ENCODE measurements at places on chromosomes 3 and 15.

DNA sequence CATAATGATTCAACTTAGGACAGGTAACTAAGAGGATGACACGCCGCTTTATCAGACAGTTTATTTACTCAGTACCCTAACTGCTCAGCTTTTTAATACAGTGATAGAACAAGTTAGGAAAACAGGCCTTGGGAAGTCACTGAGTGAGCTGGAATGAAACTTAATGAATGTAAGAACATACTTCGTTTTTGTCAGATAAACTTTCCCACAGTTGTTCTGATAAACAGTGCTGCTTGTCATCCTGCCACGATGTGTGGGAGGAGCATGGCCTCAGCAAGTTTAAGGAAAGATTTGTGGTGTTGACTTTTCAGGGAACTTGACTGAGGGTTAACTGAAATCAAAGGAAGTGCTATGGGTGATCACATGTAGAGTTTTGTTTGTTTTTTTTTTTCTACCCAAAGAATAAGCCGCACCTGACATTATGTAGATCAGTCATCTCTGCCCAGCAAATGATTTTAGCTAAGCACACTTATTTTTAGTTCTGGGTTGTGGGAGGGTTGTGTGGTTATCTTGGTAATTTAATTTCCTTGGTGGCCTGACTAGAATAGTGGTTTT lies 5.6 kb upstream of the P2RY14 start:
- DNase-seq, result no peak

- peak; percentile 50 for DNase-seq
Observed at GRCh38 chr15:65101411-65101890, 13.5 kb downstream of the UBAP1L start.

DNA sequence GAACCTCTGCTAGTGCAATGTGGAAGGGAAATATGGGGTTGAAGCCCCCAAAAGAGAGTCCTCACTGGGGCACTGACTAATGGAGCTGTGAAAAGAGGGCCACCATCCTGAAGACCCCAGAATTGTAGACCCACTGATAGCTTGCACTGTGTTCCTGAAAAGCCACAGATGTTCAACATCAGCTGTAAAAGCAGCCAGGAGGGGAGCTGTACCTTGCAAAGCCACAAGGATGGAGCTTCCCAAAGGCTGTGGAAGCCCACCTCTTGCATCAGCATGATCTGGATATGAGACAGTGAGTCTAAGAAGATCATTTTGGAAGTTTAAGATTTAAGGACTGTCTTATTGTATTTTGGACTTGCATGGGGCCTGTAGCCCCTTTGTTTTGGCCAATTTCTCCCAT lies 125.8 kb upstream of the TGFBR2 start:
- DNase-seq, result no peak

DNA sequence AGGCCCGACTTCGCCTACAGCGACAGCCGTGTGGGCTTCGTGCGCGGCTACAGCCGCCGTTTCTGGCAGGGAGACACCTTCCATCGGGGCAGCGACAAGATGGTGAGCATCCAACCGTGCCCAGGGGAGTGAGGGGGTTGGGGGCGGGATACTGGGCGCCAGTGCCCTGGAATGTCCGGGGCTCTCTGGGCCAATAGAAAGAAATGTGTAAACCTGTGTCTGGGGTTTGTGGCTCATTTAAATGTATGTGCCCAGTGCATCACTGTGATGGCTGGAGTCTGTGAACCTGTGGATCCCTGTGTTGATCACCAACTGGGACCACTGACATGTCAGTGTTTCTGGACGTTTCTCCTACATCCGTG lies 423 bp downstream of the CHAC1 start:
- no peak for DNase-seq

- DNase-seq, result no peak
Observed at GRCh38 chr3:177836671-177837070, 639.4 kb upstream of the TBL1XR1 start.

GRCh38 chr3:55330756-55331155 lies 156.3 kb downstream of the WNT5A start:
- no peak for DNase-seq

DNA sequence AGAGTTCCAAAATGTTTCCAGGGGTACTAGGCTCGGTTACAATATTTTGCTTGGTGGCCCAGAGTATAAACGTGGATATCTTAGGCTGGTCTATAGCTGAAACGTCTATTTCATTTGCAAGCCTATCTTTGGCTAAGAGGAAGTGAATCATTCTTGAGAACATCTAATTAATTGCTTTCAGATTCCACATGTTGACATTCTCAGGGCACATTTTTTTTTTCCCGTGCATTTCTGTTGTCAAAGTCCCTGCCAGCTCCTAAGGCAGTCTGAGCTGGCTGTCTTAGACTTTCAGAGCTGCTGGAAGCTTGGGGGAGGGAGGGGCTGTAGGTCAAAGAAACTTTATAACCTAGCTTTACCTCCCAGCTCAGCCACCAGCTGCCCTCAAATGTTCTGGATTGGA lies 23.2 kb upstream of the LAMP3 start:
- no peak for DNase-seq

GRCh38 chr15:72375846-72376581 lies at the start of gene HEXA:
Gene HEXA (minus strand): TSS chr15:72376014. CDS start chr15:72375972, 42 bp downstream.
- peak; percentile 98 for DNase-seq

DNA sequence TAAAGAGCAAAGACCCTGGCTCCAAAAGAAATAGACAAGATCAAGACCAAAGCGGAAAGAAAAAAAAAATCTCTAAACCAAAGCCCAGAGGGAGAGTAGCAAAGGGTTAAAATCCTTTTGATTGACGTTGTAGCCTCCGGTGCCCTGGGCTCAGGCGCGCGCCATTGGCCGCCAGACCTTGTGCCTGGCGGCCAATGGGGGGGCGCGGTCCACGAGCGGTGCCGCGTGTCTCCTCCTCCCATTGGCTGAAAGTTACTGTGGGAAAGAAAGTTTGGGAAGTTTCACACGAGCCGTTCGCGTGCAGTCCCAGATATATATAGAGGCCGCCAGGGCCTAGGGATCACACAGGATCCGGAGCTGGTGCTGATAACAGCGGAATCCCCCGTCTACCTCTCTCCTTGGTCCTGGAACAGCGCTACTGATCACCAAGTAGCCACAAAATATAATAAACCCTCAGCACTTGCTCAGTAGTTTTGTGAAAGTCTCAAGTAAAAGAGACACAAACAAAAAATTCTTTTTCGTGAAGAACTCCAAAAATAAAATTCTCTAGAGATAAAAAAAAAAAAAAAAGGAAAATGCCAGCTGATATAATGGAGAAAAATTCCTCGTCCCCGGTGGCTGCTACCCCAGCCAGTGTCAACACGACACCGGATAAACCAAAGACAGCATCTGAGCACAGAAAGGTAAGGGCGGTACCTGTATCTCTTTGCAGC lies at the start of gene HES1:
Gene HES1, plus strand, starts transcription at position 343 of the 713 bp plus-strand sequence. Its CDS starts 233 bp downstream, at position 576.
- peak; percentile 36 for DNase-seq

DNA sequence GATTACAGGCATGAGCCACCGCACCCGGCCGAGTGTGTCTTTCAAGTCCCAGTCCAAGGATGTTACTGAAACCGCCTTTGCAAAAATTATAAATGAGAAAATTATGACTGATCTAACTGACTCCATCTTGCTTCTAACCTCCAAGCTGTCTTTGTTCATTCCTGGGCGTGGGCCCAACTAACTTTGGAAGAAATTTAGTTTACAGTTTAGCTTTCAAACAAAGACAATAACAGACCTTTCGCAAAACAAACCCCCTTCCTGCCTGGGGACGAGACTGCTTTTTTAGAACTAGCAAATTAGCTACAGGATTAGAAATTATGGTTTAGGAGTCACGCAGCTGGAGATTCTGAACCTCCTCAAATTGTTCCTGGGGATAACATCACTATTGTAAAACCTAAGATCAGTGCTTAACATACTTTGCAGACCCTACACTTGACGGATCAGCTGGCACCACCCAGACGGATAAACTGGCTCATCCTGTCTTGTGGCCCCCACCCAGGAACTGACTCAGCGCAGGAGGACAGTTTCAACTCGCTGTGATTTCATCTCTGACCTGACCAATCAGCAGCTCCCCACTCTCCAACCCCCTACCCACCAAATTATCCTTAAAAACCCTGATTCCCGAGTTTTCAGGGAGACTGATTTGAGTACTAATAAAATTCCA lies 23.8 kb downstream of the NANOGP8 start:
- DNase-seq, result no peak

DNA sequence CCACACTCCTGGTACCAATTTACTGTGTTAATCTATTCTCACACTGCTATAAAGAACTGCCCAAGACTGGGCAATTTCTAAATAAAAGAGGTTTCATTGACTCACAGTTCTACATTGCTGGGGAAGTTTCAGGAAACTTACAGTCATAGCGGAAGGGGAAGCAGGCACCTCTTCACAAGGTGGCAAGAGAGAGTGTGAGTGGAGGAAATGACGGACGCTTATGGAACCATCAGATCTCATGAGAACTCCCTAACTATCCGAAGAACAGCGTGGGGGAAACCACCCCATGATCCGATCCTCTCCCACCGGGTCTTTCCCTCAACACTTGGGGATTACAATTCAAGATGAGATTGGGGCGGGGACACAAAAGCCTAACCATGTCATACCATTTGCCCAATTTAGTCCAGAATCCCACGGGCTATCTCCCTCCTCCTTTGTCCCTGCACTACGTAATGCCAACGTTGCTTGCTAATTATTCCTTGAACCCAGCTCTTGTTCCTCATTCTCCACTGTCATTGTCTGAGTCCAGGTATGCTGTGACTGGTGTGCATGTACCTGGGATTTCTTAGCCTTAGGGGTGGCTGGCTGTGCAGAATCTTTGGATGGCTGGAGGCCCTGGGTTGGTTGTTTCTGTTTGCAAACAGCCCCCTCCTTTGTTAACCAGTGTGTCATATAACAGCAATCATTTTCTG lies 3.4 kb downstream of the PIGZ start:
- DNase-seq, result no peak

DNA sequence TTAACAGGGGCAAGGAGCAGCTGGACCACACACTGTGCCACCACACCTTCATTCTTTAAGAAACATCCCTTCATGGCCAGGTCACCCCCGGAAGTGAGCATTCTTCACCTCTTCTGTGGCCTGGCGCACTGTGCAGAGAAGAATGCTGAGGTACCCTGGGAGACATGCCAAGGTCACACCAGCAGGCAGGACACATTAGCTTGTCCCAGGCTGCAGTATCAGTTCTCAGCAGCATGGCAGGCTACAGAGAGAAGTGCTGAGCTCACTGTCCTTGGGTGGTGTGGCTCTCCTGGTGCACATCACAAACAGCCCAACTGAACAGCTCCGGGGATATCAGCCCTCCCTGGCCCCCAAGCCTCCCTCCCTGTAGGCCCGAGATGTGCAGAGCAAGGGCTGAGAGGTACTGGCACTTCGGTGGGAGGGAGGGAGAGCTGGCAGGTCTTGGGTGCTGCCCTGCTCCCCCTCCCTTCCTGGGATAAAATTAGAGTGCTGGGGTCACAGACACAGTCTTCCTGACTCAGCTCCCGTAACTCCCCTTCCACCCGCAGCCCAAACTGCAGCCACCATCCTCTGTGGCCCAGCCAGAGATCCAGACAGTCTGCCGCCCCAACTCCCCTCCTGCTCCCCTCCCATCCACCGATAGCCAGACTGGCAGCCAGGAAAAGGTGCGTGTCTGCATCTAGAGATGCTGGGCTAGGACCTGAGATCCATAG lies 13.4 kb downstream of the SEMA7A start:
- DNase-seq, result no peak

- no peak for DNase-seq
Observed at GRCh38 chr15:90679959-90680358, 37.2 kb upstream of the BLM start.

DNA sequence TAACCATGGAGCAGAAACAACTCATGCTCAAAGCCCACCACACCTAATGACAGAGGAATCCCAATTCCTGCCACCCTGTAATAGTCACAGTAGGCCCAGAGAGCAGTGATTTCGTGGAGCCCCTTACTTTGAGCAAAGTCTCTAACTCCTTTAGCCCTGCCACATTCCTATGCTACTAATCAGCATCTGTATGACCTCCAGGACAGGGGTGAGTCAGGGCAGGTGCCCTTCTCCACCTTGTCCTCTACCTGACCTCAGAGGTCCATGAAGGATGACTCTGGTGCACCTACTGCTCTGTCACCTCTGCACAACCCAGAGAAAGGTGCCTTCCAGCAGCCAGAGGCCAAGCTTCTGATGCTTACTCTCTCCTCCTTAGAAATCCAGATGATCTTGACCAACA lies 6.1 kb upstream of the SCG3 start:
- no peak for DNase-seq

GRCh38 chr3:138493804-138494606 lies 59.6 kb downstream of the ESYT3 start:
- no peak for DNase-seq

DNA sequence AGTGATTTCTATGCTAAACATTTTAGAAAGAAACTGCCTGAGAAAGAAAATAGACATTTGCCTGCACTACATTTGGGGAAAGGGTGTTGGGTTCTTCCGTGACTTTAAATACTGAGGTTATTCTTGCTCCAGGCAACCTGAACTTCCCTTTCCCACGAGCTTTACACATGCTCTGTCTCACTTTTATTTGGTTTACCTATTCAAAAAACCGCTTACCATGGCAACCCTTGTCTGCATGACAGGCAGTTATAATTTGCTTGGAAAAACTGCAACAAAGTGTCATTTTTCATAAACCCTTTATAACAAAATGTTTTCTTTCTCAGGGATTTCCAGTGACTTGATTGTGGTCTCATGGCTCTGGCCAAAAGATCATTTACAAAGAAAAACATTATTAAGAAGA lies 416.3 kb upstream of the MEIS2 start:
- no peak for DNase-seq

DNA sequence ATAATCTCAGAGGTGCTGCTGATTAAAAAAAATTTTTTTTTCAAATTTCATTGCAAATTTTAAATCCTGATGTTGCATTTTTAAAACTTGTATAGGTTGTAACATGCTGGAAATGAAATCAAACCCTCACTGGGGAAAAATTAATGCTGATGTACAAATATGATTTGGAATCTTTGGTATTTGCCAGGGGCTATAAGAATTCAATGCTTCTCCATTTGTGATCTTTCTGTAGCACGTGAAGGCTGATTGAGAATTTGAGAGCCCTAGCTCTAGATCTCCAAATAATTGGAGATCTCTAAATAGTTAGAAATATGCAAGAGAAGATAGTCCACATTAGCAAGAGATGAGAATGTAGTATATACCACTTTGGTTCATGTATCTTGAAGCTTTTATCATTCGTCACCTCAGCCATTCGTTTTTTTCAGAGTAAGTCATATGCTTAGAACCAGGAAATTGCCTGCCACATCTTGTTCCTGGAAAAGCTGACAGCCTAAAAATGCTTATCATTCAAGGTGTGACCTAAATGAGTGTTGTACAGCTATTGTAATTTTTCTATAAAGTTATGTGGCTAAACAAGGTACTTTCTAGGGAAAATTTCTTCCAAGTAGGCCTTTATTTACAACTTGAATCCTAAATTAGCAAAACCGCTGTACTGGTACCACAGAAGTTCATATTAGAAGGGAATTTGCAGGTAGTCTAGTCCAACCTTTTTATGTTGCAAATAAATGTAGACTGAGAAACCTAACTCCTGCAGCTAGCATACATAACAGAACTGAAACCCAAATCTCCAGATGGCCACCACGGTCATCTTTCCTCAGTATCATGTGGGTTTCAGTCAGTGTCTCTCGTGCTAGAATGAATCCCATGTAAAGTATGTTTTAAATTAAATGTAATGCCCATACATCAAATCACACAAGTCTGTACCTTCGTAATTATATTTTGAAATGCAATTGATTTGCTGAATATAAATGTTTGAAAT lies 48.5 kb downstream of the FNDC3B start:
- DNase-seq, result no peak

GRCh38 chr3:106756901-106757300 lies 620.3 kb upstream of the CCDC54 start:
- no peak for DNase-seq

- no peak for DNase-seq
Observed at GRCh38 chr3:188007897-188008296, 146.1 kb upstream of the LPP start.
